ENCODE measurements at places on chromosomes 2 and 18.

DNA sequence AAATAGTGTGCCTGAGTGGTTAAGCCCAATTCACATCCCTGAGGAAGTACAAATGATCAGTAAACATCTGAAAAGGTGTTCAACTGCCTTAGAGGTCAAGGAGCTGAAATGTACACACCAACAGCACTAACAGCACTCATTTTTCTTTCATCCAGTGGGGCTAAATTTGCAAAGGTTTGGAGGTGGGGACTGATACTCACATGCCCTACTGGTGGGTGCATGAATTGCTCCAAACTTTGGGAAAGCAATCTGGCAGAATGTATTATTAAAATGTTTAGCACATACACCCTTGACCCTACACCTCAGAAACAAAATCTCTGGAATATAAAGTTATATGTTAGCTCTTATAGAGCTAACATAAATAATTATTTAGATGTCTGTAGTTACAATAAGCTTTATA, 19.0 kb upstream of the FAM178B start:
- DNase-seq, result no peak

- DNase-seq, result no peak
Observed at GRCh38 chr18:58580623-58581022, 48.3 kb downstream of the ALPK2 start.

DNA sequence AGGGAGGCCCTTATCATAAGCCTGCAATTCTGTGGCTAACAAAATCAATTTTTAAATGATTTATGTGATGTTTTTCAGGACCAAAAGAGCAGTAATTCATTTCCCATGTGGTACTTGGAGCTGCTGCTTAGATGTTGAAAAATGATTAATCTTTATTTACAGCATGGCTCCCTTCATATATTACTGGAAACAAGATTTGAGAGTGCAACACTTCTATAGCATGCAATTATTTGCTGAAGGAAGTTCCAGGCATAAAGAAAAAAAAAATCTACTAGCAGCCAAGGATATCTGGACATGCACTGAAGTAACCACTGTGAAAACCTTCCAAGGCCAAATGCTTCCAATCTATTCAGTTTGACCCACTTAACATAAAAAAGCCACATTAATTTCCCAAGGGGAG, 186.3 kb downstream of the SLC8A1 start:
- DNase-seq, result no peak

DNA sequence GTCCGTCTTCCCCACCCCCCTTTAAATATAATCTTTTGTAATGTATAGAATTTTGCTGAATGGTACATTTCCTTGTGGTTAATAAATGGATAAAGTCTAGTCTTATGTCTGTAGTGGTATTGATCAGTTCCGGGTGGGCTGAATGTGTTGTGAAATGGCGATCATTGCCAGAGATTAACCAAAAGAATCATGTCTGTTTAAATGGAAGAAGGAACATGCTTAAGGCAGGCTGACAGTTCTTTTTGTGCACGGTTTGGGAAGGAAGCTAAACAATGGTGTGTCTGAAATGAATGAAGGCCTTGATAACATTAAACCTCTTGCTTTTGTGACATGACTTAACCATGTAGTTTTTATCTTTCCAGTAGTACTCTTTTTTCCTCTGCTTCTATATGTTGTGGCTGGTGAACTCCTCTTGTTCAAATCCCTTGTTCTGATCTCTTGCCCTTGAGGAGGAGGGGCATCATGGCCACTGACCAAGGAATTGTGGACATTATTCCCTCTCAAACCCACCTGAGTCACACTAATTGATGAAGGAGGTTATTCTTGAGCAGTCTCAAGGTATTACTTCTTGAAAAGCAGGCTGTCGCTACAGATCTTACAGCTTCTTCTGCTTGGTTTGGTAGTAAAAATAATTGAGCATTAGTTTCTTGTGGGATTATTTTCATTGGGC, 1.7 kb downstream of the ACVR2A start:
- no peak for DNase-seq

- no peak for DNase-seq
Observed at GRCh38 chr2:159851941-159852340, 53.9 kb upstream of the CD302 start.

- no peak for DNase-seq
Observed at GRCh38 chr18:71336576-71337210, 1047.8 kb downstream of the SOCS6 start.

GRCh38 chr2:67015681-67016080, 381.5 kb upstream of the ETAA1 start:
- DNase-seq, result no peak

GRCh38 chr2:84482603-84483002, 23.5 kb upstream of the SUCLG1 start:
- no peak for DNase-seq

DNA sequence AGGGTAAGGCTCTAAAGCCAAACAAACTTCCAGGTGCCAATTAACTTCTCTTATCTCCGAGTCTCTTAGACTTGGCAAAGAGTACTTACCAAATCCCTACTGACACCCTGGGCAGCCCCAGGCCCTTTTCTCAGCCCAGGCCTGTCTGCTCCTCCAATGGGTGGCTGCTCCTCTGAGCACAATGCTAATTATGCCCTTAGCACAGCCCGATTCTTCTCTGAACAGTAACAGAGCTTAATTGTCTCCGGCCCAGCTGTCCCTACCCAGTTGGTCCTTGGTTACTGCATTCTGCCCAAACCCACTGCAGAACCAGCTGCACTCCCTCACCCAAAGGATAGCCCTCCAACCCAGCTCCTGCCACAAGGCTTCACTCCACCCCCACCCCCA, 110.3 kb downstream of the SMAD7 start:
- no peak for DNase-seq

GRCh38 chr2:102063941-102064678, 72.3 kb downstream of the IL1R2 start:
- DNase-seq, result peak; percentile 6
